ENCODE measurements at places on chromosomes 13 and 19. TPM values are rescaled to one million over a fixed set of nuclear protein-coding genes. Genes with fewer than 3 reads are reported as not detected.

The CGB8 gene
- total RNA-seq: not detected

The NLRP9 gene
- not detected for total RNA-seq

The LIM2 gene
- total RNA-seq: not detected

The MBD3L2 gene
- not detected for total RNA-seq

The ZNF568 gene
- 11.5 TPM for total RNA-seq

The CD79A gene
- 0.97 TPM for total RNA-seq

The KASH5 gene
- total RNA-seq: not detected

The MOB3A gene
- 57.1 TPM for total RNA-seq

The FLT3 gene
- total RNA-seq: 0.38 TPM

The TMC4 gene
- total RNA-seq: 1.4 TPM

The ZNF829 gene
- total RNA-seq: 3.3 TPM

The UPF3A gene
- 36.7 TPM for total RNA-seq

The PRTN3 gene
- not detected for total RNA-seq
